Right forelimb (tissue), 1 donor: ENCODE measurements at places on chromosomes 7 and 10.

DNA sequence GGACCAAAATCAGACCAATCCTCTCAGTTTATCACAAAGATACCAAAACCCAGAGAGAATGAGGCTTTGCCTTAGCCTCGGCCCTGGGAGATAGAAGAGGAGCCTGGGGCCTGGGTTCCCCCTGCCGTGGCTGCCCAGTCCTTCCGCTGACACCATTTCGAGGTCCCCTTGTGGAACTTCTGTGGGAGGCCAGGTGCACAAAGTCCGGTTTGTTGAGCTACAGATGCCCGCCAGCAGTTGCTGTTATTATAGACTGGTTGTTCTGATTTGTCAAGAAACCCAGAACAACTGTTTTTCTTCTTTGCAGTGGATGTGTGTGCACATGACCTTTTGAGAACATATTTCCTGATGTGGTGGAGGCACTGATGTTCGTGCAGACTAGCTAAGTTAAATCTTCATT lies 47.6 kb downstream of the CUX1 start:
- no peak for DNase-seq

GRCh38 chr10:103584216-103585010 lies 90.9 kb downstream of the NEURL1 start:
- DNase-seq, result peak; percentile 73

DNA sequence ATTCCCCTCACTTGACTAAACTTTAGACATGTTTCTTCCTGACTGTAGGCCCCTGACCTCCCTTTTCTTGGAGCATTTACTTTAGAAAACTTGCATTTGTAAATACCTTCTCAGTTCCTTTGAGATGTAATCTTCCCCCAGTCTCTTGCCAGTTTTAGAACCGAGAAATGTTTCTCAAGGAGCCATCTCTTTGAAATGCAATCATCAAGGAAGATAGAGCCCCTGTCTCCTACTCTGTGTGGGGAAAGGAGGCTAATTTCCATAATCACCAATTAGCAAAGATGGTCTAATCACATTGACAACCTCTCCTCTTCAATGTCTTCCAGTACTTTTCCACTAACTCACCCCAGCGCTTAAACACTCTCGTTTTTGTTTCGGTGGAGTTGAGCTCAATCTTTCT lies 70.0 kb upstream of the SMIM30 start:
- DNase-seq, result no peak

GRCh38 chr10:22271786-22272185 lies 44.4 kb upstream of the COMMD3 start:
- no peak for DNase-seq

GRCh38 chr7:98133621-98134303 lies 27.1 kb downstream of the LMTK2 start:
- DNase-seq, result no peak

- no peak for DNase-seq
These were observed 16.0 kb downstream of the SLC25A13 start for GRCh38 chr7:96305915-96306314.

DNA sequence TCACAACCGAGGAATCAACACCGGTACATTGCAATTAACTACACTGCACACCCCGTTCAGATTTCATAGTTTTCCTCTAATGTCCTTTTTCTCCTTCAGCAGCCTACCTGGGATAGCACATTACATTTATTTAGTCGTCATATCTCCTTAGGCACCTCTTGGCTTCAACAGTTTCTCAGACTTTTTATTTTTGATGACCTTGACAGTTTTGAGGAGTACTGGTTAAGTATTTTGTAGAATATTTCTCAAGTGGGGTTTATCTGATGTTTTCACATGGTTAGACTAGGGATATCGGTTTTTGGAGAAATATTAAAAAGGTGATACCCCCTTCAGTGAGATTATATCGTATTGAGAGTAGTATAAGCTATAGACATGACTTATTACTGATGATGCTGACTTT lies 87.0 kb upstream of the GLCCI1 start:
- DNase-seq, result no peak

DNA sequence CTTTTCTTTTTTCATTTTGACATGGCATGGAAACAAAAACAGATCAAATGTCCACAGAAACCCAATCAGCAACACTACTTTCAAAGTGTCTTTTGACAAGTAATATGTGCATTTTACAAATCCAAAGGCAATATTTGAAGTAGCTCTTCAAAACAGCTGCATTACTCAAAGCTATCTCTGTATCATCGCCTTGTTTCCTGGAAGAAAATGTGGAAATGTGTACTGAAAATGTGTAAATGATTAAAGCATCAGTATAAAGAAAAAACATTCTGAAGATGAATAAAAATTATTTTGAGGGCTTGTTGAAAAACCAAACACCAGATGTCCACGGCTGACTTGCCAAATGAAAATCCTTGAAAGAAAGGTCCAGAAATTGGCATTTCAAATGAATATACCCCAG lies 16.5 kb upstream of the ITGB8 start:
- no peak for DNase-seq

DNA sequence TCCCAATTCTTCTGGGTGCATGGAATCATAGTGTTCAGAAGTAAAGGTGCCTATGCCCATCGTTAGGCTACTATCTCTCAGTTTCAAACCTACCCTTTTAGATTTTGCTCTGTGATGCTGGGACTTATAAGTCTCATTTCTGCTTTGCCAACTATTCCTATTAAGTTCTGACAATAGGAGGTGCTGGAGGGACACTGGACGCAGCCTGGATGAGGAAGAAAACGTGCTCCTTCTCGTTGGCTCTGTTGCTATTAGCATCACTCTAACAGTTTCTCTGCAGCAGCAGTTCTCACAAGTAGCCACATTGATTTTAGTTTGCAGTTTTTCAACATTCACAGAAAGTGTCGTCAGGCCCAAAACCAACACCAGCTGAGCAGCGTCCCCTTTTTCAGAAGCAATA lies 72.4 kb downstream of the ABCC2 start:
- no peak for DNase-seq

- DNase-seq, result no peak
These were observed 128.9 kb downstream of the CCDC3 start for GRCh38 chr10:12872577-12872976.

DNA sequence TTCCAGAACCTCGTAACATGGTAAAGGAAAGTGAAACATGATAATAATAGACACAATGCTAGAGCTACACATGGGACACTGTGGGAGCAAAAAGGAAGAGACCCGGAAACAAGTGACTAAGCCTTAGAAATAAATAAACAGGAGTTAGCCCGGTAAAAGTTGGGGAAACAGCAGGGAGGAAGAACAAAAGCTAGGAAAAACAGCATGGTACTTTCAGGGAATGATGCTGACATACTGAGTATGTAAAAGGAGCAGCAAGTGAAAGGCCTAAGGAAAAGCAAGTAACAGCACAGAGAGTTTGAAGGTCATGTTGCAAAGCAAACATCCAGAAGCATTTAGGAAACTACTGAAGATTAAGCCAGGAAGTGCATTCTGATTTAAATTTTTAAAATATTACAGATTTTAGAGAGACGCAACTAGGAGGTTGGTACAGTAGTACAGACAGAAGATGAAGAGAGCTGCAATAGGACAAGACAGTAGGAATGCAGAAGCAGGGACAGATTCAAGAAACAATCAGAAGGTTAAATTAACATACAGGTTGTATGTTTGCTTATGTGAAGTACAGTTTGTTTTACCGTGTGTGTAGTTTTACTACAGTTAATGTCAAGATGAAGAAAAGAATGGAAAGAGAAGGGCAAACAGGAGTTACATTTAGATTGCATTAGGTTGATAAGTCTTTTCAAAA lies 63.7 kb downstream of the ARHGAP12 start:
- no peak for DNase-seq

- no peak for DNase-seq
These were observed 54.8 kb downstream of the AUTS2 start for GRCh38 chr7:69652947-69653701.

GRCh38 chr7:157499121-157499834 lies 162.5 kb downstream of the DNAJB6 start:
- DNase-seq, result no peak

GRCh38 chr7:140144821-140145220 lies 32.0 kb downstream of the KDM7A start:
- DNase-seq, result no peak

- DNase-seq, result no peak
These were observed 49.0 kb downstream of the PRR15 start for GRCh38 chr7:29612596-29612995.

DNA sequence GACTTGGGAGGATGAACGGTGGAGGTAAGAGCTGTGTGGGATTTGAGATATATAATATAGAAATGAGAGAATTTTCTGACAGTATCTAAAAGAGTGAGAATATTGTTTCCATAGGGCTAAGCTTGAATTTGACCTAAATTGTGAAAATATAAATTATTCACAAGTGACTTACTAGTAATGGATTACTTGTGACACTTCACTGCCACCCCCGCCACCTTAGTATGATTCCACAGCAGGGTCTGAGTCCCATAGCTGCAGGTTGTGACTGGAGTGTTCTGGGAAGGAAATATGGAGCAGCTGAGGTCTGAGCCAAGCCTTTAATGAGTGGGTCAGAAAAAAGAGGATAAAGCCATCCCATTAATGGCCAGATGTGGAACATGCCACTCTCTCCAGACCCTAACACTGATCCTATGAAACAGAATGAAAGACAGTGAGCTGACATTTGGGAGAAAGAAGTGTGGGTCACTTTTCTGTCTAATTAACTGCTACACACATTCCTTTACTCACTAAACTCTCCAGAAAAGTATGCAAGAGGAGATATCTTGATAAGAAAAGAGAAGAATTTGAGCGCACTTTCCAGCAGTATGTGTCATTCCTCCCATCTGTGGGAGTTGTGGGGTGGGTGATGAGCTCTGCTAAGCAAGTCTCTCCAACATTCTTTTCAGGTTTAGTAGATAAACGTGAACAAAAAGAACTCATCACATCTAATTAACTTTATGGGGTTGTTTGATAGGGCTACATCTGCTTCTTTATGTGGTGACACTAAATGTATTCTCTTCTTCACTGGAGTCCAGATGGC lies 1193.4 kb downstream of the SORCS3 start:
- DNase-seq, result no peak

GRCh38 chr10:3828404-3829155 lies 43.6 kb upstream of the KLF6 start:
- DNase-seq, result no peak

- peak; percentile 89 for DNase-seq
These were observed 5.7 kb downstream of the TNS3 start for GRCh38 chr7:47576031-47576865.

DNA sequence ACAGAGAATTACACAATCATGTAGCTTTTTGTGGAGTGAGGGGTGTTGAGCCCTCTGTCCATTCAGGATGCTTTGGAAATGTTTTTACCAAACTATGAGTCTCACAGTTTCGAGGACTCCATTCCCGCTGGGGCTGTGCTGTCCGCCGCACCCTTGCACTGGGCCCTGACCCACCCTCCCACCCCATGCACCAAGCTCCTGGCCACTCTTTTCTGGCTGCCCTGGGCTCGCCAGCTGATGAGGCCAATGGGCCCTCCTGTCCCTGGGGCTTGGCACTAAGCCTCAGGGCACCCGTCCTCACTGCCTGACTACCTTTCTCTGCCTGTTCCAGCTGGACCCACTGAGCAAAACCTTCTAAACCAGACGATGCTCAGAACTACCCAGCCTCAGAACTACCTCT lies 332.1 kb downstream of the PTPRN2 start:
- DNase-seq, result no peak

GRCh38 chr10:104170610-104171254 lies 48.8 kb downstream of the SFR1 start:
- DNase-seq, result no peak

GRCh38 chr10:120715171-120715570 lies 136.0 kb upstream of the WDR11 start:
- DNase-seq, result no peak

DNA sequence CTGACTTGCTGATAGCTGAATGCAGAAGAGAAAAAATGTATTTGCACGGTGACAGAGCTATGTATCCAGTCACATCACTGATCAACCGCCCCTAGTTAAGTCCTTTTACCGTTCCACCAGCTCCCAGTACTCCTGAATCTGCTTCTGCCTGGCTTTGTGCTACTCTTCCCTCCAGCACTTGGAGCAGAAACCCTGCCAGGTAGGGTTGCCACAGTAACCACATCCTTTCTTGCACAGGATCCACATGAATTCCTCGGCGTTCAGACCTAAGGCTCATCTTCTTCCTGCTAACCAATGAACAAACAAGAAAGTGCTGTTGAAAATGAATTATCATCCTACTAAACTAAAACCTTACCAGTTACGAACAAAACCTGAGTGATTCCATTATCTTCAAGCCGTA lies 52.0 kb upstream of the KCTD7 start:
- DNase-seq, result no peak

DNA sequence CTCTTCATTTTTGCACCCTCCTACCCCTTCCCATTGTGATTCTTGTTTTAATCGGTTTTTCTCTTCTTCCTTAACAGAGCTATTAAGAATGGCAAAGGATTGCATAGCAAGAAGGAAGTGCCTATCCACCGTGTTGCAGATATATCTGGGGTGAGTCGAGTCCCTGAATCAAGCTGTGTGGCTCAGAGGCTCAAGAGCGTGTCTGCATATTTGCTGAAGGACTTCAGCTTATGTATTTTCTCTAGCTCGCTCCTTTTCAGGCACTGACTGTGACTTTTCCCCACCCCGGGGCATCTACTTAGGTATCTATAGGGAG lies 126.6 kb downstream of the LRRC4 start:
- no peak for DNase-seq

- no peak for DNase-seq
These were observed 120.0 kb downstream of the PDE1C start for GRCh38 chr7:31950091-31950755.

GRCh38 chr10:34254596-34254995 lies 560.5 kb downstream of the PARD3 start:
- no peak for DNase-seq

DNA sequence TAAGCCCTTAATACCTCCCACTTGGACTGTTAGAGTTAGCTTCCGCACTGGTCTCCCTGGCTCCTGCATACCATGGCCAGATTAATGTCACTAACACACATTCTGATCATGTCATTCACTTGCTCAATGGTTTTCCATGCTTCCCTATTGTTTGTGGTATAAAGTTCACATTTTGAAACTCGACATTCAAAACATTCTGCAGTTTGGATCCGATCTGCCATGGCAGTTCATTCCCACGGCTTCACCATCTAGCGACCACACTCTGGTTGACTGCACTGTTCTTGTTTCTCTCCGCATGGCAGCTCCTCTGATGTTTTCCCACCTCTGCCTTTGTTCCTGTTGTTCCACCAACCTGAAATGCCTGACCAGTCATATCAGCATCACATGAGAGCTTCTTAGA lies 87.4 kb upstream of the WAC start:
- no peak for DNase-seq

DNA sequence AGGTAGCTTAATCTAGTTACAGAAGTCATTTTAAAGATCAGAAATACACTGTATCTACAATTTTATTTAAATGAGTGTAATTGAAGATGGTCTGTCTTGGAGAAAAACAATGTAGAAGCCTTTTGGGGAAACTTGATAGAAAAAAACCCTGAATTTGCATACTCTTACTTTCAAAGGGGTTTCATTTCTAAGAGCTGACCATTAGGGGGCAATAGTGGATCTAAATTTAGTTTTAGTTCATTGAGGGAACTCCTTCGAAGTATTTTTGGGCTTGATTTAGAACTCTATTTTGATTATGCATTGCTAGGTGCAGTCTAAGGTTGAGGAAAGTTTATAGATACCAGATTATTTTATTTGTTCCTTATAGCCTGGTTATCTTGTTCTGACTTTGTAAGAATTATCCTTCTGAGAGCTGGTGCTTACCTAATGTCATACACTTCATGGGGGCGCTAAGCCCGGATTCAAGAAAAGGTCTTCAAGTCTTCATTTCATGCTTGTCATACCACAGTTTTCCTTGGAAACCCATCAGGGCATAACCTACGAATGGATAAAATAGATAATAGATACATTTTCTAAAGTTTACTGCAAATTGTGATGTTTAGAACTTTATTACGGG lies 69.1 kb upstream of the MXI1 start:
- no peak for DNase-seq
